ENCODE measurements at places on chromosomes 2 and 18.

DNA sequence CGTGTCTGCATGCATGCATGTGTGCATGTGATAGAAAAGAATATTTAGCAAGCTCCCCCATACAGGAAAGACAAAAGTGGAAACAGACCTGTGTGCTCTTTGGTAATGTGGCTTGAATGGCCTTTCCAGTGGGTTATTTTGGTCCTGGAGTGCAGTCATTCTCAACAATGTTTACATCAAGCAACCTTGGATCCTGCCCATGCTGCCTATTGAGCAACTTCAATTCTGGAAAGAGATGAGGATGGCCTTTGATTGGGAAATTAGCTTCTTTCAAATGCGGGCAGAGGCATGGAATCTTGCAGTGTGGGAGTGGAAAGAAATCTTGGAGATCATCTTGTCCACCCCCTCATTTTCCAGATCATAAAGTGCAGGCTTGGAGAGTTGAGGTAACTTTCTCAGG lies 87.2 kb upstream of the SMAD2 start:
- DNase-seq, result no peak

DNA sequence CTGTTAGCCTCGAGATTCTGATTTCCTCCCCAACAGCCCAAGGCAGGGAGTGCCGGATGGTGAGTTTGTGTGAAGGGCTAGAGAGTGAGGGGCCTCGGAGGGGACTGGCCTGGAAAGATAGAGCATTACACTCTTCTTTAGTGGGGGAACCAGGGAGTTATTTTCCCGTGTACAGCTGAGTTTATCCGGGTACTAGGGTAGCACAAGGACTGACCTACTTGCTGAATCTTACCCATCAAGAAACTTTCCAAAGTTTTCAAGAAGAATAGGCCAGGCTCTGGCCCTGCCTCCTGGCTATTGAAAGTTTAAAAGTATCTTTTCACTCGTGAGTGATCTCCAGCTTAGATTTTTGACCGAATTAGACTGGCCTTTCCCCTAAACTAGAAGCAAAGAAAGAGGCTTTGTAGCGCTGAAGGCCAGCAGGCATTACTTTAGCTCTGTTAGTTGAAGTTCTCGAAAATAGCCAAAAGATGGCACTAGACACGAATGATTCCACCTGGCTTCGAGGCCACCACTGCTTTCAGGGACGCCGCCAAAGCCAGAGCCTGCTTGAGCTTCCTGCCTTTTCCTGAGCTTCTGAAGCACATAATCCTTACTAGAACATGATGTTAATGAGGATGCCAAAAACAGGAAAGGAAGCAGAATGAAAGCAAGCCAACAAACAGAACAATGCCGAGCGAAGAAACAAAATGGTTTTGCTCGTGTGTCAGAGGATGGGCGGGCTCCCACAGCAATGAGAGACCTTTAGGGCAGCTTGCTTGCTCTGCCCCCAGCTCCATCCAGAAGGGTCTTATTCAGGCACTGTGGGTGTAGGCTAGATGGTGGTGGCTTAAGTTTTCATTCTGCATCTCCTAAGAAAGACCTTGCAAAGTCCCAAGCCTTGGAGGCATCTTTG lies 55.8 kb downstream of the TSN start:
- DNase-seq, result peak; percentile 11

DNA sequence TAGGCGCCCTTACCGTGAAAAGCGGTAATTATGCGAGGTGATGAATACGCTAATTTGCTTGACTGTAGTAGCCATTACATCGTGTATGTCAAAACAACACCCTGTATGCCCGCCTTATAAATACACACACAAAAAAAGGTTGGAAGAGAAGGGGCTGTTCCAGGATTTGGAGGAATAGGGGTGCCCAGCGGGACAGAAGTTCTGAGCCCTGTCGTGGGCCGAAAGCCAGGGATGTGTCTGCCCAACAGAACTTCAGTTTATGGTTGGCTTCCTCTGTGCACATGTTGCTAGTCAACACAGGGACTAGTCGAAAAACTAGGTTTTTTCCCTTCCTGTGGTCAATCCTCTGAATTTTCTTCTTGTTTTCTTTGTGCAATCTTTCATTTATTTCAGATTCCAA lies 182.5 kb downstream of the ACKR3 start:
- DNase-seq, result no peak

- no peak for DNase-seq
These were observed 304.6 kb upstream of the ZEB2 start for GRCh38 chr2:144824306-144825080.

- DNase-seq, result no peak
These were observed 8.7 kb upstream of the FZD5 start for GRCh38 chr2:207778298-207778882.

- DNase-seq, result no peak
These were observed 2.1 kb downstream of the HK2 start for GRCh38 chr2:74835831-74836674.

DNA sequence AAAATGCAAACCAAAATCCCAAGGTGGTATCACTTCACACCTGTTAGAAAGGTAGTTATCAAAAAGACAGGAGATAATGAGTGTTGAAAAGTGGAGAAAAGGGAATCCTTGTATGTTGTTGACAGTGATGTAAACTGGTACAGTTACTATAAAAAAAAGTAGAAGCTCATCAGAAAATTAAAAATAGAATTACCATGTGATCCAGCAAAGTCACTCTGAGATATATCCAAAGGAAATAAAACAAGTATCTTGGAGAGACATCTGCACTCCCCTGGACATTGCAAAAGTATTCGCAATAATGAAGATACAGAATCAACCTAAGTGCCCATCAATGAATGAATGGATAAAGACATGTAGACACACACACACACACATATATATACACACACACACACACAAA lies 208.3 kb upstream of the PIEZO2 start:
- DNase-seq, result no peak

GRCh38 chr2:158513841-158514240 lies 57.1 kb downstream of the PKP4 start:
- DNase-seq, result no peak

DNA sequence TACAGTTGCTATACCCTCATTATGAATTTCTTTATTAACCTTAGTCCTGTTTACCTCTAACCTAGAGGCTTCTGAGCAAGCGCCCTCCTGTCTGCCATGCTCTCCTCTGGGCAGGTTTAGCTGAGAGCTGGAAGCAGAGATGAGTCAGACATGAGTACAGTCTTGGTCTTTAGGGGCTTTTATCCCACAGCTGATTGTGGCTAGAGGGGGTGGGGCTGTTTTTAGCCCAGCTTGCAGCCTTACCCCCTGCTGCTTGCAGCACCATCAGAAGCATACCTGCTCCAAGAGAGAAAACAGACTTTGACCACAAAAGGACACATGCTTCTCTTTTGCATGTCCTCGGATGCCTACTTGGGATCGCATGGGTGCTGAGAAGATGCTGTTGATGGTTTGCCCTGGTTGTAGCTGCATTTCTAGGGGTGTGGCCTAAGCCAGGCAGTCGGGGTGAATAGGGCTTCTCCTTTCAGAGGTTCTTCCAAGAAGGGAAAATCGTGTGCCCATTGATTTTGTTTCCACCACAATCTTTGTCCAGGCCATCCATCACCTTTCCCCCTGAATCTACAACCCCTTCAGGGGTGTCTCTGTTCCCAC lies 115.0 kb upstream of the LGALSL start:
- no peak for DNase-seq

DNA sequence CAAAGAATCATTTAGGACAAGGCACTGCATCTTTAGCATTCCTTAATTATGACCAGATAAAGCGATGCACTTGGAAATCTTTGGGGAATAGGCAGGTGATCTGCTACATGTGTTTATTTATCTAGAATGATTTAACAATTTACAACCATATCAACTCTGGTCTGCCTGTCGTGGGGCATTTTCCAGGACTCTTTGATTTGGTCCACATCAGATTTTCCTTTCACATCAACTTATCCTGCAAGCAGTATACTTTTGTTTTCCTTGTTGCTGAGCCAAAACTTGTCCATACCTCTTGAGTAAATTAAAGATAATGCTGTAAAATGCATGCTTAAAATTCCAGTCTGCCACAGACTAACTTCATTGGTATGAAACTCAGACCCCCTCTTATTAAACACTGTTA lies 312.4 kb upstream of the TCF4 start:
- no peak for DNase-seq

DNA sequence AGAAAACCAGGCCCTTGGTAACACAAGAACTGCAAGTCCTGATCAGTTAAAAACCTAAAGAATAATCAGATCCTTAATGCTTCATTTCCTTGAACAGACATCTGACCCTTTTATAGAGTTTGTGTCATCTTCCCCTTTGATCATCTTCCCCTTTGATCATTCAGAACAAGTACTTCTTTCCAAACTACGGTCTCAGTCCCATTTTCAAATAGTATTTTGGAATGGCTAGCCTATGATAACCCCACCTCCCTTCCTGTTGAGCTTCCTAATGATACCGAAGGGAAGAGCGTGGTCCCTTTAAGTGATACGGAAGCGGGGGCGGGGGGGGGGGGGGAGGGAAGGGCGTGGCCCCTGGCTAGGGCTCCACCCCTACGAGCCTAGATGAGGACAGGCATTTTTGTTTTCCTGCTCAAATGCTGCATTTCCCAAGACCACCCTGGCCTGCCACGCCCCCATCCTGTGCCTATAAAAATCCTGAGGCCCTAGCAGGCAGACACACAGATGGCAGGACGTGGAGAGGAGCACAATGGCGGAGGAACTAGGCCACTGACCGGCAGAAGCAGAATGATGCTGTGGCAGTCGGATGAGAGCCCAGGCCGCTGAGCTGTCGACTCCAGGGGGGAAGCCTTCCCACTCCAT lies 24.1 kb upstream of the CHRNA1 start:
- DNase-seq, result no peak

GRCh38 chr2:134377730-134378129 lies 123.9 kb downstream of the MGAT5 start:
- no peak for DNase-seq

- no peak for DNase-seq
These were observed 247.5 kb downstream of the KCNJ3 start for GRCh38 chr2:154945984-154946383.

- no peak for DNase-seq
These were observed 2.6 kb upstream of the TBC1D8 start for GRCh38 chr2:101153787-101154186.

- no peak for DNase-seq
These were observed 9.3 kb upstream of the CDH20 start for GRCh38 chr18:61323951-61324350.

DNA sequence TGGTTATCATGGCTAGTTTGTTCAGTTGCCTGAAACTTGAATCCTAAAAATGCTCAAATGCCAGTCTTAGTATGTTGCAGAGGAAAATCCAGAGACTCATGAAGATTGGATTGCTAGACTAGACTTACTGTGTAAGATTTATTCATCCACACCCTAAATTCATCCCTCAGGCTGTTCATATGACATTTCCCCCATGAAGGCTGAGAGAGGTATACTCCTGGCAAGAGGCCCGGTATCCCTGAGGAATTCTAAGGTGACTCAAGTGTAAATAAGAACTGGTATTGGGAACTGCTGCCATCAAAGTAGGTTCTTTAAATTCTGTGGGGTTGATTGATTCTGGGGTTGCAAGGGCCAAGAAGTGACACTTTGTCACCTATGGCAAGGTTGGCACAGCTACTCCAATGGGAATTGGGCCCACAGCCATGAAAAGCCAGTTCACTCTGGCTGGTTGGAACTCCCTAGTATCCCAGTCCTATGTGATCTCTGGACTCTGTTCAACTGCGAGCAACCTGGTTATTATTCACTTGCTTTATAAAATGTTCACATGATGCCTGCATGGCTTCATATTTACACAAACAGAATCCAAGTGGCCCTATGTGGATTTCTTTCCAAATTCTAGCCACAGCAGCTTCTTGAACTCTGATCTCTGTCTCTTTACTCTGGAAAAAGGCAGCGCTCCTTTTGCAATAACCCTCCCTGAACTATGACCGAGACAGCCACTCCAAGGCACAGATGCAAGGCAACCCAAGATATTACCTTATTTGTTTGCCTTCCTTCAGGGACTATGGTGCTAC lies 429.1 kb downstream of the CBLN2 start:
- DNase-seq, result no peak

DNA sequence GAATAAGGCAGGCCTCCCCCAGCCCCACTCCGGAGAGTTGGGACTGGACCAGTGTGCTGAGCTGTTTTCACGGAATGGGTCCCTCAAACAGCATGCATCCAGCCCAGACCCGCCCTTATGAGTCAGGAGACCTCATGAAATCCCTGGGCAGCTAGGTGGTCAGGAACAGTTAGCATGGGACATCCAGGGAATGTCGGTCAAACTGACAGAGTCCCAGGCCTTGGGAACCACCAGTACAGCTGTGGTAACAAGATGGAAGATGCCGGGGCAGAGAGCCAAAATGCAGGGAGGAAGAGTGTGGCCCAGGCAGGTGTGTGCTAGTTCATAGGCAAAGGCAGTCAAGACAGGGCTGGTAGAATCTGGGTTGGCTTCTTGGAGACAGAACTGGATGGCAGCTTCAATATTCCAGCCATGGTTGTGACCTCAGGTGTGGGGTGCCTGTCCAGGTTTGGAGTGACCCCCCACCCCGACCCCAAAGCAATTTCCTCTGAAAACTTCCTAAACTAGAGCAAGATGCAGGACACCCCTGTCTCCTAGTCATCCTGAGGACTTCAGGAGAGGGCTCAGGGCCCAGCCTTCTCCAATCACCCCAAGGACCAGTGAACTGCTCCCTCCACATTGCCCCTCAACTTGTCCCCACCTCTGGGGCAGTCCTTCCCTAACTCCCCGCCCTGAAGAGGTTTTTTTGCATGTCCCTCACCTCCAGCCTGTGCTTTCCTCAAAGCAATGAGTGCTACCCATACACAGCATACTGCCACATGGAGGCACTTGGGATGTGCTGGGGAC lies 46.5 kb downstream of the KCNIP3 start:
- DNase-seq, result no peak

Data from GM04503 (cell line).